NCI-H2107 (cell line): ENCODE measurements at places on chromosomes 6 and 20.

DNA sequence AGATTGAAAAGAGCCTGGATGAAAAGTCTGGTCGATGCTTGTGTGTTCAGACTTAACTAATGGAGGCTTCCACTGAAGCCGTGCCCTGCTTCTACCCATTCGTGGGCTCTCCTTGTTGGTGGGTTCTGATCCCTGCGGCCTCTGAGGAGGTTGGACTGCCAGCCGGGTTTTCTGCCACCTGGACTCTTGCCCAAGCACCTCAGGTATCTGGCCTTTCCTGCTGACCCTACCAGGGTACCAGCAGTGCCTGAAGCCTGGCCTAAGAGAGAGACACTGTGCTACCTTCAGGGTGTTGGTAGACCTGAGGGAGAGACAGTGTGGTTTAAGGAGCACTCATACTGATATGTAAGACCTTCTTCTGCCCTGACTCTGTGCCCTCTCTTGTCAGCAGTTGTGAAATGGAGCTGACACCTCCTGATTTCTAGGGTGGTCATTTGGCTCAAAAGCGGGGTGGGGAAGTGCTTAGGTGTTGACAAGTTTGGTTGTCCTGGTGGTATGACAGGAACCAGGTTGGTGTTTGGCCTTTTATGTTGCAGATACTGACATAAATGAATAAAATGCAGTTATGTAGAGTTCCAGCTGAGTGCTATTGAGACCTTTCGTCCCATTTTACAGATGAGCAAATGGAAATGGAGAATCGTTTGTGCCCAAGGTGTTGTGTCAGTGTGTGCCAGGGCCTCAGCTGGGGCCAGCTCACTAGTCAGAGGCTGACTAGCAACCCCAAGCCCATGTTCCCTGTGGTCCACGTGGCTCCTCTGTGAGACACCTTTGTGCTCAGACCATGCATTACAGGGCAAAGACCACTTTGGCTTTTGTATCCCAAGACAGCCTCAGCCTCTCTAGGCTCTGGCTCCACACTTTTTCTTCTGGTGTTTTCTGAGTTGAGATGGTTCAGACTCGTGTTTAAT lies 3.1 kb downstream of the PLCG1 start:
- no peak for DNase-seq

- DNase-seq = no peak
These were observed 155.7 kb downstream of the AKAP7 start for GRCh38 chr6:131290955-131291354.

GRCh38 chr6:10389739-10390494 lies 25.0 kb downstream of the TFAP2A start:
- no peak for DNase-seq

GRCh38 chr6:139905404-139906052 lies 531.1 kb upstream of the CITED2 start:
- DNase-seq = no peak

DNA sequence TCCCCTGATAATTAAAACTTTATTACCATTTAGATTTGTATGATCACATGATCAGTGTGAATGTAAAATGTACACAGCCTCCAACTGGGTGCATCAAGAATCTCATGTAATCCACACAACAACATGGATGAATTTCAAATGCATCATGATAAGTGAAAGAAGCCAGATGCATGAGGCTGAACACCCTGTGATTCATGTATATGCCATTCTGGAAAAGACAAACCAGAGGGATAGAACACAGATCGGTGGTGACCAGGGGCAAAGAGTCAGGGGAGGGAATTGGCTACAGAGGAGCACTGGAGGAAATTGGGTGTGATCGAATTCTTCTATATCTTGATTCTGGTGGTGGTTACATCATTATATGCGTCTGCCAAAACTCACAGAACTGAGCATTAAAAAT lies 170.7 kb upstream of the SLC24A3 start:
- DNase-seq = no peak

- no peak for DNase-seq
These were observed 75.3 kb downstream of the PRDM1 start for GRCh38 chr6:106161311-106161874.

DNA sequence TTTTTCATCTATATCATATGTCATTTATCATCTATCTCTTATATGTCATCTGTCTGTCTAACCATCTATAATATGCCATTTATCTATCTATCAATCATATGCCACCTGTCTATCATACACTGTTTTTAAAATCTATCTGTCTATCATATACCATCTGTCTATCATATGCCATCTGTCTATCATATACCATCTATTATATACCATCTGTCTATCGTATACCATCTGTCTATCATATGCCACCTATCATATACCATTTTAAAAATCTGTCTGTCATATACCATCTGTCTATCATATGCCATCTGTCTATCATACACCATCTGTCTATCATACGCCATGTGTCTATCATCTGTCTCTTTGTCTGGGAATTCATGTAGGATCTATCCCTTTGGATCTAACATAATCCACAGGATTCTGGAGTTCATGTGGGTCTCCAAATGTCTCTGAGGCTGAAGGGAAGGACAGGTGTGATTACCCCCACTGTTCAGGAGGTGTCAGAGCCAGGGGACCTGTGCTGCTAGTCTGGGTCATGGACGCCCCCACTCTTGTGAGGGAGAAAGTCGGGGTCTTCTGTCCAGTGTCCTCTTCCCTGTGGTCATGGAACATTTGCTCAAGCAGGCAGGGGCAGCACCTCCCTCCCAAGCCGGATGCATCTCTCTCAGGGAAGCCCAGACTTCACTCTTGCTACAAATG lies 36.9 kb upstream of the FRMD1 start:
- no peak for DNase-seq

DNA sequence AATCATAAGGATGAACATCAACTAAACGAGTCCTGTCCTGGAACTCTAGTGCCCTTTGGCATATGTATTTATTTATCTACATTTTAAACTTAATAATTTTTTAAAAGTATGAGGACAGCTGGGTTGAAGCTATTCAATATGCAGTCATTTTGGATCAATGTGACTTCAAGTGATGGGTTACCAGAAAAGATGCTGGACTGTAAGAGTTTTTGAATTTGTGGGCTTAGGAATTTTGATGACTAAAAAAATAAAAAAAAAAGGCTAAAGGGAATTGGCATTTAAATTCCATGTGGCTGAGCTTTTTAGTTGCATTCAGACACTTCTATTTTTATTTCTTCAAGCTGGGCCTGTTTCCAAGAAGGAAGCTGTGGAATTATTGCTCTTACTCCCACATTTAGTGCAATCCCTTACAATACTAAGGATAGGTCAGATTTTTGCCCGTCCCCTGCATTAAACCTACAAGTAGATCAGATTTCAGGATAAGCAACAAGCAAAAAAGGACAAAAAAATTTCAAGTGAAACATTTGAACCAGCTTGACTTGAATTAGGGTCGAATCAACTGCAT lies 704.2 kb upstream of the CITED2 start:
- no peak for DNase-seq

- DNase-seq = no peak
These were observed 161.4 kb downstream of the LY86 start for GRCh38 chr6:6749702-6750491.

GRCh38 chr6:144683216-144684070 lies 398.3 kb downstream of the UTRN start:
- no peak for DNase-seq

- DNase-seq = no peak
These were observed 338.1 kb downstream of the SYNE1 start for GRCh38 chr6:152298848-152299735.

- no peak for DNase-seq
These were observed 1.6 kb downstream of the KIAA0408 start for GRCh38 chr6:127457456-127458064.

GRCh38 chr6:2948228-2949025 lies 22.9 kb downstream of the SERPINB6 start:
- DNase-seq = no peak

GRCh38 chr6:153301602-153302001 lies 170.5 kb upstream of the RGS17 start:
- no peak for DNase-seq

- no peak for DNase-seq
These were observed 271.4 kb downstream of the ALDH8A1 start for GRCh38 chr6:134678436-134678889.

DNA sequence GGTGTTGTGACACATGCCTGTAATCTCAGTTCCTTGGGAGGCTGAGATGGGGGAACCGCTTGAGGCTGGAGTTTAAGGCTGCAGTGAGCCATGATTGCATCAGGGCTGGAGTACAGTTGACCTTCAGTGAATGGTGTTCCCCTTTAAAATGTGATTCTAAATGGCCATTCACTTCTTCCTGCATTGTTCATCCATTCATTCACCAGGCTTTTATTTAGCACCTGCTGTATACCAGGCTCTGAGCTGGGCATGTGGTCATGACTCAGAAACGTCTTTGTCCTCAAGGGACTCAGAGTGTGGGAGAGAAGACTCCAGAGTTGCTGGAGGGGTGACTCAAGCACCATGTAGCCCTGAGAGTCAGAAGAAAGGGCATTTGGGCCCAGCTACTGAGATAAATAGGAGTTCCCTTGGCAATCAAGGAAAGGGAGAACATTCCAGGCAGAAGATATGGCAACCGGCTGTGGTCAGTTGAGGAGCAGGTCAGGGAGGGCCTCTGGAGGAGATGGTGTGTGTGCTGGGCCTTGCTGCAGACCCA lies 101.1 kb downstream of the DLGAP4 start:
- DNase-seq = no peak

- no peak for DNase-seq
These were observed 674 bp downstream of the NRSN1 start for GRCh38 chr6:24126586-24127192.

DNA sequence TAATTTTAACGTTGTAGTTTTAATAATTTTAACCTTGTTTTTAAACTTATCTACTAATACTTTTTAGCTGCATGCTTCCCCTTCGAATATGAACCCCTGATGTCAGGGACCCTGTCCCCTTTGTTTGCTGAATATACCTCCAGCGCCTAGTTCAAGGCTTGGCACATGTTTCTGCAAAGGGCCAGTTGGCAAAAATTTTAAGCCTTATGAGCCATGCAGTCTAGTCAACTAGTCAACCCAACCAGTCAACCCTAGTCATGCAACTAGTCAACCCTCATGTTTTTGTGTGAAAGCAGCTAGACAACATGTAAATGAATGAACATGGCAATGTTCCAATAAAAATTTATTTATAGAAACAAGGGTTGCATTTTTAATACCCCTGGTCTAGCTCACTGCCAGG lies 119.8 kb downstream of the BCAS1 start:
- no peak for DNase-seq

GRCh38 chr20:25148181-25148981 lies 47.1 kb upstream of the ENTPD6 start:
- no peak for DNase-seq

GRCh38 chr6:18473755-18474154 lies 86.6 kb downstream of the RNF144B start:
- no peak for DNase-seq

GRCh38 chr6:40992746-40993145 lies 46.3 kb downstream of the UNC5CL start:
- DNase-seq = no peak

GRCh38 chr6:89387516-89388201 lies 24.4 kb downstream of the RRAGD start:
- DNase-seq = no peak

- no peak for DNase-seq
These were observed 204.5 kb downstream of the ZDHHC14 start for GRCh38 chr6:157585274-157586087.

- no peak for DNase-seq
These were observed 9.2 kb upstream of the C6orf141 start for GRCh38 chr6:49541210-49541724.

DNA sequence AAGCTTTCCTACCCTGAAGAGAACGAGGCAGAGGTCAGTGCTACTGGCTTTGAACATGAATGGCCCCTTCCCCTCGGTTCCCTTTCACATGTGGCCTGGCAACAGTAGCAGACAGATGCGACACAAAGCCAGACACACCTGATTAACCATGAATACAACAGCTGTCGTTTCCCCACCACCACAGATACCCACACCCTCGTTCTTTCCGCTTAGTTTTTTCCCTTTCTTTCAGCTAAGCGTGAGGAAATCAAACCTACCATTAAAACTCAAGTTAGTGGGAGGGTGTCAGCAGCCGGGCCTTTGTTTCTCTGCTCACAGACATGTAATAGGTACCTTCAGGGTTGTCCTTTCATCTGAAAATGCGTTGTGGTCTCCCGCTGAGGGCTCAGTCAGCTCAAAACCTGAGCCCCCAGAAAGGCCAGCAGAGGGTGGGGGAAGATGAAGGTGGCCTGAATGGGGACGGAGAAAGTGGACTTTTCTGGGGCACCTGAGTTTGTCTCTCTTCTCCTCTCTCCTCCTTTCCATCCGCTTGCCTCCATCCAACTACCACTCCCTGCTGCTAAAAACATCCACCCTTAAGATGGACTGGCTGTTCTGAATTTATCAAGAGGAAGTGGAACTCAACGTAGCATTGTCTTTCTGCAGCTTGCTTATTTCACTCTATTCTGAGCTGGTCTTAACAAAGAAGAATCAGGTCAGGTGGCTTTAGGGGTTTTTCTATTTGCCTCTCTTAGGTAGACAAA lies 516.6 kb upstream of the JARID2 start:
- no peak for DNase-seq

GRCh38 chr6:25006075-25006474 lies 70.3 kb upstream of the RIPOR2 start:
- DNase-seq = no peak

GRCh38 chr6:159831373-159831679 lies 31.2 kb downstream of the PNLDC1 start:
- DNase-seq = no peak

GRCh38 chr6:121436960-121437850 lies 1.8 kb downstream of the GJA1 start:
- DNase-seq = no peak

GRCh38 chr6:89051676-89052075 lies 28.9 kb upstream of the PNRC1 start:
- no peak for DNase-seq

- DNase-seq = no peak
These were observed 149.4 kb upstream of the BMP2 start for GRCh38 chr20:6618051-6618450.

DNA sequence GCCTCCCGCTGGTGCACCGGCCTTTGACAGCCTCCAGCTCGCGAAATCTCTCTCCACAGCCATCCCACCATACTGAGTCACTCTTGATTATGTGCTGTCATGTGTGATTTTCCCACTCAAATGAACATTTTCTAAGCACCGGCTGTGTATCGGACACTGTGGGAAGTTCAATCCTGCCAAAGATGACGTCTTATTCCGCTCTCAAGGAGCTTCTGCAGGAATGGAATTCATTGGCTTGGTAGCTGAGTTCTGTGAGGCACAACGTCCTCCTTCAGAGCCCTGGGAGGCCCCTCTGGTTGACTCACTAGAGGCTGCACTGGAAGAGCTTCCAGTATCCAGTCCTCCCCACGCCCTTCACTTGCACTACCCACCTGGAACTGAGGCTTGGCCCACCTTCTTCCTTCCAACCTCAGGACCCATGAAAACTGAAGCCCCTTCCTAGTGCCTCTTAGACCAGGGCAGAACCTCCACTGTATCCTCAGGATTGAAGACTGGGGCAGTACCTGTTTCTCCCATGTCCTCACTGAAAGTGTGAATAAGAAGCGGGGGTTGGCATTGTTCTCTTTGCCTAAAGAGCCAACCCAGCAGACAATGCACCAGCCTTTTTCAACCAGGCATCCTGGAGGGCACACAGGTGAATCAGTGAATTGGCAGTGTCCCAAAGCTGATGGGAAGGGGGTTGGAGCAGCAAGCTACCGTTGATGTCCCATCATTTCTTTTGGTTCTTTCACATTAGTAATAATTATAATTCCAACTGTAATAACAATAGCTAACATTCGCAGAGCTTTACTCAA lies 1.7 kb downstream of the UNC5CL start:
- no peak for DNase-seq
